ENCODE measurements at places on chromosomes 2 and 18. TPM values are rescaled to one million over a fixed set of nuclear protein-coding genes. Genes with fewer than 3 reads are reported as not detected.
A peak's percentile ranks its signal among the peaks of the same experiment; 100 is the strongest.

DNA sequence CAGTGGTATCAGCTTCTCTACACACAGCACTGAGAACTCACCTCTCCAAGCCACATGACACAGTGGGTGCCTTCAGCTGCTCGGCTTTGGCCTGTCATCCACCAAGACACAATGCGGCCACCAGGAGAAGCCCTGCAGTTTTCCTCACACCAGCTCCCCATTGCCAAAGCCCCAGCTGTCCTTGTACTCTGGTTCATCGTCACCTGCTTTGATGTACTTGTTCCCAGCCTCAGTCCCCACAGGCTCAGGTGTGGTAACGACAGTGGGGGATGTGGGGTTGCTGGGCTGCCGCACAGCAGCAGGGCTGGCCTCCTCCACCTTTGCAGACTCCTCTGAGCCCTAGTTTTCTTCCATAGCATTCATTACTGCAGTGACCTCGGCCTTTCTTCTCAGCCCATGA, 387.3 kb downstream of the MEIS1 start:
- no peak for DNase-seq

DNA sequence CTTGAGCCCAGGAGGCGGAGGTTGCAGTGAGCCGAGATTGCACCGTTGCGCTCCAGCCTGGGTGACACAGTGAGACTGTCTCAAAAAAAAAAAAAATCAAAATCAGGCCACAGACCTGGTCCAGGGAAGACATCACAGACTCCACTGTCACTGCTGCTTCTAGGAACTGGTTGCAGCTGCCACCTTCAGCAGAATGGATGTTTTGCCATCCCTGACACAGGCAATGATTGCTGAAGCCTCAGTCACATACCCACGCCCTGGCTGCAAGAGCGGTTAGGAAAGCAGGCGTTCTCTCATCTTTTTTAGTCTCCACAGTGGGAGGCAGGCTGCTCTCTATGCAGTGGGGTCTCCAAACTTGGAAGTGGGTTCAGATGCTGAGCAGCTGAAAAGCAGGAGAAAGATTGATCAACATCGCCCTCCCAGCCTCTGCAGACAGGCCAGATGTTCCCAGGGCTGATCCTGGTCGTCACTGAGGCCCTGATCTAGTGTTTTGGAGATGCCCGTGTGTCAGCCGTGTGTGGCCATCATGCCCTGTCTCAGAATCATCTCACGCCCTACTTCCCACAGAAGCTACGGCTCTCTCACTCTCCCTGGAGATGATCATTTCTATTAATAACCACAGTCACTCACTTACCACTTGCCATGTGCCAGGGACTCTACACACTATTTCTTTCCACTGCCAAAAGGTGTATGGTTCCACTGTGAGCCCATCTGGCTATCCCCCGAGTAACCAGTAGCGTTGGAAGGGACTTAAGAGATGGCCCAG, 91.8 kb downstream of the PLB1 start:
- DNase-seq: no peak

DNA sequence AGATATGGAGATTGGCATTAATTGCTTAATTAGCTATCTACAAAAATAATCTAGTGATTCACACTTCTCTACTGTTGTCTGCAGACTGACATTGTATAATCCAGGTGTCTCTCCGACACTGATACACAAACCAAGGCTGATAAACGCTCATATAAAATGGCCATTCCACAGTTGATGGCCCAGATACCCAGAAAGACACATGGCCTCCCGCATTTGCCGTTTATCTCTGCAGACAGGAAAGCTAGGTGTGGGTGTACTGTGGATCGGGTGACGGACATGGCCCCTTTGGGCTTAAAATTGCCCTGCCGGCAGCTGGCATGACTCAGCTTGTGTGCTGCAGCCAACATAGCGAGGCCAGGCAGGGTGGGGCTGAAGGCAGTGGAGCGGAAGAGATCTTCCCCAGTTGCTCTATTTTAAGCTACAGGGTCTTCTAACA, 18.5 kb downstream of the PMAIP1 start:
- DNase-seq: peak; percentile 45

GRCh38 chr2:225534697-225535096, 135.2 kb downstream of the NYAP2 start:
- no peak for DNase-seq

Gene FIGLA
- total RNA-seq: not detected

Gene XIRP2
- not detected for total RNA-seq

Gene CCDC141
- total RNA-seq: 0.88 TPM

GRCh38 chr2:57180042-57180567, 866.5 kb upstream of the VRK2 start:
- no peak for DNase-seq

Gene LONRF2
- 43.2 TPM for total RNA-seq

Gene HOXD12
- total RNA-seq: not detected

DNA sequence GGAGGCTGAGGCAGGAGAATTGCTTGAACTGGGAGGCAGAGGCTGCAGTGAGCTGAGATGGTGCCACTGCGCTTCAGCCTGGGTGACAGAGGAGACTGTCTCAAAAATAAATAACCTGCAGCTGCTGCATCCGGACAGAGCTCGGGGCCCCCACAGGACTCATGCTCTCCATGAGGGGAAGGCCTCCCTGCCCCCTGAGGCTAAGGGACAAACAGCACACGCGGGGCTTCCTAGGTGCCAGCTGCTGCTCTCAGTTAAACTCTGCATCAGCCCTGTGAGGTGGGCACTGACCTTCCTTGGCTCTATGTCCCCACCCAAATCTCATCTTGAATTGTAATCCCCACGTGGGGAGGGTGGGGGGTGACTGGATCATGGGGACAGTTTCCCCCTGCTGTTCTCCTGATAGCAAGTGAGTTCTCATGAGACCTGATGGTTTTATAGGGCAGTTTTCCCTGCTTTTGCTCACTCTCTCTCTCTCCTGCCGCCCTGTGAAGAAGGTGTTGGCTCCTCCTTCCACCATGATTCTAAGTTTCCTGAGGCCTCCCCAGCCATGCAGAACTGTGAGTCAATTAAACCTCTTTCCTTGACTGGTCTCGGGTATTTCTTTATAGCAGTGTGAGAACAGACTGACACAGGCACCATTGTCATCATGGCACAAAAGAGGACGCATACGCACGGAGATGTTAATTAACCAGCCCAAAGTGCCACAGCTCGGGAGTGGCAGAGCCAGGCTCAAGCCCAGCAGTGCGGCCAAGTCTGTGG, 49.9 kb upstream of the TAF1B start:
- no peak for DNase-seq

Measured in adrenal gland (tissue), 19 donors.